ENCODE measurements at places on chromosomes 1 and 21.

DNA sequence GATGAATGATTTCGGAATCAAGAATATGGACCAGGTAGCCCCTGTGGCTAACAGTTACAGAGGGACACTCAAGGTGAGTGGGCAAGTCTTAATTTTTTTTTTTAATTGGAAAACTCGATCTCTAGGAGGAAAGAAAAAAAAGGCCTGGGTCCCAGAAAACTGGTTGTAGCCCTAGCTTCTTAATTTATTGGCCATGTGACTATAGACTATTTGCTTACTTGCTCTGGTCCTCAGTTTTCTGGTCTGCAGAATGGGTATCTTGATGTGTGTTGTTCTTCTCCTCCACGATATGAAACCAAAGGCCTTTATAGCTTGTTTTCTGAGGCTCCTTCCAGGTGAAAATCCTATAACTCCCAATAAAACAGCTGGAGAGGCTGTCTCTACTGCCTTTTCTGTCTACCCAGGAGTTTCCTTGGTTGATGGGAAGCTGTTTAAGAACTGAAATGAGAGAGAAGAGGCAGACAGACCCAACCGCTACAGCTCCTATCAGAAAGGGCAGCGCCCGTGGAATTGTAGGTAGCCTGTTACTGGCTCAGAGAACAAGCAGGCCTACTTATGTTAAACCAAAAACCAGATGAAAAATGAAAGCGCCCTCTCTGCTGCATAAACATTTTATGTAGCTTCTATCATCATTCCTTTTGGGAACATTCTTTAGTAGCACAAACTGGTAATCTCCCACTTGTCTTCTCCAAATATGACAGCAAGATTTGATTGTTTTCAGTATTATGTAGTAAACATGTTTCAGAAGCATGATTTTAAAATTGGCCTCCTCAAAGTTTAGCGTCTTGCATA lies 4.5 kb downstream of the ETS2 start:
- no peak overlapping the region for H3K27ac ChIP-seq
- no peak overlapping the region for H3K4me3 ChIP-seq
- no peaks in the 10 kb centered on the region for H3K36me3 ChIP-seq
- H3K4me1 ChIP-seq: no peaks in the 10 kb centered on the region
- no peak for DNase-seq
- H3K27me3 ChIP-seq: peaks cover 22% of the 10 kb centered on the region

GRCh38 chr1:28104866-28105467 lies 16.6 kb upstream of the EYA3 start:
- no peak for DNase-seq
- no peak overlapping the region for H3K4me3 ChIP-seq
- H3K27me3 ChIP-seq: no peaks in the 10 kb centered on the region
- no peaks in the 10 kb centered on the region for H3K36me3 ChIP-seq

GRCh38 chr1:40851643-40852042 lies 10.5 kb downstream of the CITED4 start:
- no peaks in the 10 kb centered on the region for H3K4me1 ChIP-seq
- H3K27ac ChIP-seq: no peak overlapping the region
- H3K27me3 ChIP-seq: no peaks in the 10 kb centered on the region
- H3K4me3 ChIP-seq: no peak overlapping the region

DNA sequence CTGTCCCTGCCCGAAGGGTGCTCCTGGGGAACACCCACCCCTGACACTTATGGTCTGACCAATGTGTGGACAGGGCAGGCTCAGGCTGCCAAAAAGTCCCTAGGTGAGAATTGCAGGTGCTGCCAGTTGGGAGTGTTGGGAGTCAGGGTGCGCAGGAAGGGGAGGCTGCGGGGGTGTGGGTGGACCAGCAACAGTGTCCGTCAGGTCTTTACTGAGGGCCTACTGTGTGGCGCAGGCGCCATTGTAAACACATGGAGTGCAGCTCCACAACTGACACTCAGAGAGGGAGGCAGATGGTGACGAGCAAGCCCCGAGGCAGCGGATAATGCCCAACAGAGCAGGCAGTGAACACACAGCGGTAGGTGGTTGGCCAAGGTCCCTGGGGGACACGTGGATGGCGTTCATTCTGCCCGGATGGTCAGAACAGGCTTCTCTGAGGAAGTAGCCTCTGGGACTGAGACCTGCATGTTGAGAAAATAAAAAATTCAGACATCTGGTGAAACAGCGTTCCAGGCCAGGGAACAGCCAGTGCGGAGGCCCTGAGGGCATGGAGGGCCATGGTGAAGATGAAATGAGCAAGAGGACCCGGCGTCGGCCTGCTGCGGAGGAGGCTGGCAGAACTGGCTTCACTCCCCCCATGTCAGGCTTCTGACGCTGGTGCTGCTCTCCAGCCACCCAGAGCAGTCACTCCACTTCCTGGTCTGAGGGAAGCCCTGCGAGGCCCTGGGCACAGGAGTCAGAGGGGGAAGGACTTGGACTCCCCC lies 136.2 kb upstream of the ZBTB40 start:
- H3K4me3 ChIP-seq: no peak overlapping the region
- no peak overlapping the region for H3K27ac ChIP-seq
- no peaks in the 10 kb centered on the region for H3K4me1 ChIP-seq
- no peaks in the 10 kb centered on the region for H3K36me3 ChIP-seq
- H3K27me3 ChIP-seq: peaks cover 95% of the 10 kb centered on the region

- H3K4me1 ChIP-seq: no peaks in the 10 kb centered on the region
- H3K4me3 ChIP-seq: no peak overlapping the region
- H3K27ac ChIP-seq: no peak overlapping the region
- no peaks in the 10 kb centered on the region for H3K36me3 ChIP-seq
These were observed 388.5 kb upstream of the C1orf87 start for GRCh38 chr1:60461925-60462595.

DNA sequence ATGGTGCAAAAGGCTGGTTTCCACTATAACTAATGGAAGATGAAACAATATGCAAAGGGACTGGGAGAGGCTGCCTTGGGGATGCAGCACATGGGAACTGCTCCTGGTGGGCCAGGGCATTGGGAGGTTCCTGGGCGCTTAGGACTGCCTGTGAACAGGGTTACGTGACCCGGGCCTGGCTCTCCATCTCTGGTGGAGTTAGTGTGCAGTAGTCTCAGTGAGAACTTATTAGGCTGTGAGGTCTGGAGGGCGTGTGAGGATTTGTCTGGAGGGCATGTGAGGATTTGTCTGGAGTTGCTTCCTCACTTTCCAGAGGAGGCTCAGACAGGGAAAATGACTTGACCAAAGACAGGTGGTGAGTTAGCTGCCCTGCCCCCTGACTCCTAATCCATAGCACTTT lies 1.5 kb upstream of the ETV3L start:
- peaks cover 2% of the 10 kb centered on the region for H3K4me1 ChIP-seq
- H3K27ac ChIP-seq: no peak overlapping the region
- H3K36me3 ChIP-seq: no peaks in the 10 kb centered on the region
- no peak overlapping the region for H3K4me3 ChIP-seq
- DNase-seq: no peak
- no peaks in the 10 kb centered on the region for H3K27me3 ChIP-seq

DNA sequence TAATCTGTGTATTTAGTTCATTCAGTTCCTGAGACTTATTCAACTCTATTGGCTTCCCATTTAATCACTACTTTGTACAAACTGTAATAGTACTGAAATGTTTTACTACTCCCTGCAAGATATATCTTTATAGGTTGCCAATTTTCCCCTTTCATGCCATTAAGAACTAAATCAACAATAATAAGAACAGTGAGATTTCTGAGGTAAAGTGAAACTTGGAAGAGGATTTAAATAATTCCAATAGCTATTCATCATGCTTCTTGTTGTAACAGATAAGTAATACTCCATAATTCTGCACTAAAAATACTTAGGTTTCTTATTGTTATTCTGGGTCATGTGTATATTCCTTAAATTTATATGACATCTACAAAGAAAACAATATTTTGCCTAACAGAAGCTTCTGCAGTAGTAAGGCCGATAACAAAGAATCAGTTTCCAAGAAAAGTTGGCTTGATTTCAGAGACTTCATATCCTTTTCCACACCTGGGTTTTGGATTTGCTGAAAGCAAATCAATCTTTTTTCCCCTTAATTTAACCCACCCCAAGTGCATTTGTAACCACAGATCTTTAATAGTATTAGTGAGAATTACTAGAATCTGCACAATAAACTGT lies 258.3 kb downstream of the FAF1 start:
- H3K36me3 ChIP-seq: no peaks in the 10 kb centered on the region
- H3K27ac ChIP-seq: no peak overlapping the region
- no peak for DNase-seq
- no peak overlapping the region for H3K4me3 ChIP-seq

- H3K27me3 ChIP-seq: no peaks in the 10 kb centered on the region
- H3K4me3 ChIP-seq: no peak overlapping the region
- no peak overlapping the region for H3K27ac ChIP-seq
- peaks cover 16% of the 10 kb centered on the region for H3K4me1 ChIP-seq
- no peaks in the 10 kb centered on the region for H3K36me3 ChIP-seq
These were observed 12.2 kb upstream of the KCTD3 start for GRCh38 chr1:215554865-215555264.

- H3K36me3 ChIP-seq: no peaks in the 10 kb centered on the region
- no peak for DNase-seq
- H3K4me3 ChIP-seq: no peak overlapping the region
- no peak overlapping the region for H3K27ac ChIP-seq
- no peaks in the 10 kb centered on the region for H3K4me1 ChIP-seq
- no peaks in the 10 kb centered on the region for H3K27me3 ChIP-seq
These were observed 120.1 kb downstream of the PRDM2 start for GRCh38 chr1:13820055-13820454.

GRCh38 chr21:45465105-45465504 lies 60.1 kb downstream of the COL18A1 start:
- DNase-seq: peak; percentile 22
- peaks cover 100% of the 10 kb centered on the region for H3K27me3 ChIP-seq
- H3K4me1 ChIP-seq: no peaks in the 10 kb centered on the region
- H3K4me3 ChIP-seq: no peak overlapping the region

- H3K4me3 ChIP-seq: no peak overlapping the region
- no peaks in the 10 kb centered on the region for H3K4me1 ChIP-seq
- DNase-seq: peak; percentile 73
These were observed 74.4 kb downstream of the PTGS2 start for GRCh38 chr1:186605762-186606350.

GRCh38 chr1:99784809-99785255 lies 18.4 kb upstream of the FRRS1 start:
- peak overlapping the region; percentile 34 for H3K4me3 ChIP-seq
- no peaks in the 10 kb centered on the region for H3K27me3 ChIP-seq
- peak; percentile 40 for DNase-seq

- H3K27ac ChIP-seq: peak overlapping the region; percentile 47
- H3K4me1 ChIP-seq: peaks cover 64% of the 10 kb centered on the region
- no peak overlapping the region for H3K4me3 ChIP-seq
- H3K27me3 ChIP-seq: no peaks in the 10 kb centered on the region
These were observed 7.8 kb downstream of the PBXIP1 start for GRCh38 chr1:154948079-154948478.

DNA sequence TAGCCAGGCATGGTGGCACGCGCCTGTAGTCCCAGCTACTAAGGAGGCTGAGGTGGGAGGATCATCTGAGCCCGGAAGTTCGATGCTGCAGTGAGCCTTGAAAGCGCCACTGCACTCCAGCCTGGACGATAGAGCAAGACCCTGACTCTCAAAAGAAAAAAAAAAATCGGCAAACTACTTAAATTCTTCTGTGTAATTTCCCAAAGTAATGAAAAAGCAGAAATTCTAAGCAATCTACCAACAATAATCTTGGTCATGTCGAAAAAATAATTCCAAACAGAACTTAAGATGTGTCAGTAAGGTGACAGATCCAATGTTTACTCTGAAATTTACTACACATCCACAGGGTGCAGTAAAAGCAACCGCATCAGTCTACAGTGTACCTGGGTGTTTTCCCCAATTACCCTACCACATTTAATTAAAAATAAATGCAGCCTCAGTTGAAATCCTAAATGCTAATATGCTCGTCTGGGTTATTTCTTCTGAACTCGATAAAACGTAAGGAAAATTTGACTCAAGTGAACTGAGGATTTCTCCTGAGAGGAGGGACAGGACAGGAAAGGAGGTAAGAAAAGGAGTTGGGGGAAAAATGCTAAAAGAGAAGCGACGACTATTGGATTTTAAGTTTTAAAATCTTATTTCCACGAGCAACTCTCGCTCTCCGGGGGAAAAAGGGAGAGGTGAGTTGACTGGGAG lies 801 bp downstream of the EPRS1 start:
- H3K27ac ChIP-seq: peak overlapping the region; percentile 72
- H3K27me3 ChIP-seq: no peaks in the 10 kb centered on the region
- H3K4me3 ChIP-seq: peak overlapping the region; percentile 94
- no peaks in the 10 kb centered on the region for H3K36me3 ChIP-seq

DNA sequence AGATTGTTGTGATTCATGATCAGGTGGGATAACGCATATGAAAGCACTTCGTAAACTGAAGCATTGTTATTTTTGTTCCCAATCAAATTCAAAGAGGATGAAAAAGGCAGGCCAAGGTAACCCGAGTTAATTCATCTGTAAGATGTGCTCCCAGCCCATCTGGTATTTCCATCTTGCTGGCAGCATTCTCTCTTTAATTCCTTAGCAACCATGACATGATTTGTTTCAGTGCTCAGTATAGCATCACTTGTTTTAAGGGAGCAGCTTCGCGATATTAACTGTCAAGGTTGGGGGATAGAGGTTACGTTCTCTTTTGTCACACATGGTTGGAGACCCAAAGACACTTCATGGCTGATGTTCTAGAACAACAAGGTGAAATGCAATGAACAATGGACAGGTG lies 6.4 kb downstream of the TSPAN2 start:
- H3K4me1 ChIP-seq: no peaks in the 10 kb centered on the region
- H3K27me3 ChIP-seq: 0 out of 2 replicates have a peak, but pooled peaks cover 4% of the 10 kb centered on the region
- no peak overlapping the region for H3K27ac ChIP-seq
- no peak overlapping the region for H3K4me3 ChIP-seq
- no peak for DNase-seq
- H3K36me3 ChIP-seq: no peaks in the 10 kb centered on the region

DNA sequence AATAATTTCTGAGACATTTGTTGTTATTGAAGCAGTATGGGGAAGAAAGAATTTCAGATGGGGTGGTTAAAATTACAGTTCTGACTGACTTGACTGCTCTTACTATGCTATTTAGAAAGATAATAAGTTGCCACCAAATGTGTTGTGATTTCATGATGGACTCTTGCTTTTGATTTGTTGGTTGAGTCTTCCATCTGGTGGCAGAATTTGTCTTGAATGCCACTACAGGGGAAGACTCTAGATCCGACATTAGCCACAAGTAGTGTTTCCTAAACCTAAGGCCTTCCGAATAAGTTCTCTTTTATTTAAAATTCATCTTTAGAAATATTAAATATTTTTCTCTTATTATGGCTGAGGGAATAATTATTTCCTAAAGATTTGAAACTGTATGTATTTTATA lies 190.9 kb upstream of the ADGRL4 start:
- H3K27ac ChIP-seq: no peak overlapping the region
- H3K4me3 ChIP-seq: no peak overlapping the region
- no peaks in the 10 kb centered on the region for H3K4me1 ChIP-seq
- no peak for DNase-seq
- H3K36me3 ChIP-seq: no peaks in the 10 kb centered on the region

GRCh38 chr1:243926803-243927245 lies 76.8 kb upstream of the AKT3 start:
- no peaks in the 10 kb centered on the region for H3K27me3 ChIP-seq
- no peaks in the 10 kb centered on the region for H3K4me1 ChIP-seq
- H3K36me3 ChIP-seq: no peaks in the 10 kb centered on the region
- DNase-seq: no peak

Measured in MM.1S (cell line).